ENCODE measurements at places on chromosomes 6 and 20.

DNA sequence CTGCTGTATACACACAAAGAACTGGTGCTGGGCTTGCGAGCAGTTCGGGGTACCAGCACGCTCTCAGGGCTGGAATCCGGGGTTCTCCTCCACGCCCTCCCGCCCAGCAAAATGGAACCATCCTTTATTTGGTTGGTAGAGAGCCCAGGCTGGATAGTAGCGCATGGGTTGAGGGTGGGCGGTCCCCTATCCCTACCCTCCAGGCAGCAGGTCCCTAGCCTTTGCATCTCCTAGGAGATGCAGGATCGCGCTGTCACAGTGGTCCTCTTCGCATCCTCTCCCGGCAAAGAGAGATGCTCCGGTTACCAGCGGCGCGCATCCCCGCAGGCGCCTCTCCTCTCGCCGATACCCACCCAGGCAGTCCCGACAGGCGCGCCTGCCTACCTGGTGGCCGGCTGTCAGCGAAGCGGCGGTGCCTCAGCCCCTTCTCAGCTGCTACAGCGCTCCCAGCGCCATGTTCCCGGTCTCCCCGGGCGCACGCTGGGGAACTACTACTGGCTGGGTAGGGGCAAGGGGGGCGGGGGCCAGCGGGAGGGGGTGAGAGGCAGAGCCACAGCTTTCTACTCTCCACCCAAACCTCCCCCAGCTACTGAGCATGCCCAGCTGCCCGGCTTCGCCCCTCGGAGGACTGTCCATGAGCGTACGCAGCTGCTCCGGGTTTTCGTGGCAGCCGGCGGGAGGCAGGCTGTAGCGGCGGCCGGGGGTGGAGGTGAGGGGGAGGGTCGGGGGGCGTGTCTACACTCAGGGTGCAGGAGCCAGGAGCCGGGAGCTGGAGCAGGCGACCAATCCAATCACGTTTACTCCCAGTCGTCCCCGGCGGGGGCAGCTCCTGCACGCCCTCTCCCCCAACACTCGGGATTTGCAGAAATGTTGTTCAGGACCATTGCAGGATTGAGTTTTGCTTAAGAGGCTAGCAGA lies at the start of gene PAK5:
PAK5 (minus strand) TSS at position 699 of the 918 bp plus-strand sequence. CDS start 194,748 bp downstream, outside the sequence.
- no peak for DNase-seq

- no peak for DNase-seq
Observed at GRCh38 chr20:51285684-51286083, 256.8 kb downstream of the NFATC2 start.

DNA sequence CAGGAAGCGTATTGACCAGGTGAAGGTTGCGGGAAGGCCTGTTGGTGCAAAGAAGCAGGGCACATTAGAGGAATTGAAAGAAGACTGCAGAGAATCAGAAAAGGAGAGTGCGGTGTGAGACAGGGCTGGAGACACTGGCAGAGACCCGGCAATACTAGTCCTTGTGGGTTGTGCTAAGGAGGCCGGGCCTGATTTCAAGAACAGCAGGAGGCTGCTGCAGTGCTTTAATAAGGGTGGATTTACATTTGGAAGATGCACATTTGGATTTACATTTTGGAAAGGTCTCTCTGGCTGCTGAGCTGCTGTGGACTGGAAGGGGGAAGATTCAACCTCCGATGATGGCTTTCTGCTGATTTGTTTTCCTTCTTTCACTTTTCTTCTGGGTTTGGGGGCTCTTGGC lies 167.8 kb downstream of the SLC24A3 start:
- DNase-seq = no peak

DNA sequence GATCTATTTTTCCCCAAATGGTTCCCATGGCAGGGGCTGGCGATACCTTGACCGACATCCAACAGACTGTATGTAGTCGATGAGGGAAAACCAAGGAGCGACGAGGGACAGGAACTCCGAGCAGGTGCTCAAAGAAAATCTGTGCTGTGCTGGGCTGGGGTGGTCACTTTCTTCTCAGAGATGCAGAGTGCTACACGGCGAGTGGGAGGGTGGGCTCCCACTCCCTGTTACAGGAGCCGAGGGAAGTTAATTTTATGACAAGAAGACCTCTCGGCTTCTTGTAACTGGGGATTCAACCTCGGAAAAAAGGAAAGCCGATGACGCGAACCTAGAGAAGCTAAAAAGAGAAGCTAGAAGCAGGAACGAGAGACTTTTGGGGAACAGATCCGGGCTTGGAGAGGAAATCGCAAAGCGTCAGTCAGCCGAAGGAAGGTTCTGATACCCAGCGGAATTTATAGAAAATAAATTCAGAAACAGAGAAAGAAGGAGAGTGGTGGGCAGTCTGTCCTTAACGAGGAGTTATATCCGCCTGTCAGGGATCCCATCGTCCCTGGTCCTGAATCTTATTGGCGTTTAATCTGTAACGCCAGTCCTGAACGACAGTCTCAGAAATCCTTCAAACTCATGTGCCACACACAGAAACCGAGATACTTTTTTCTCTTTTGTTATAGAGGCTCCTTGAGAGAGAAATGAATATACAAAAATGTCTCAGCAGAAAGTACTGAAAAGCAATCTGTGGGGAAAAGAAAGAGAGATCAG lies 84.6 kb upstream of the ZNF322 start:
- DNase-seq = no peak

DNA sequence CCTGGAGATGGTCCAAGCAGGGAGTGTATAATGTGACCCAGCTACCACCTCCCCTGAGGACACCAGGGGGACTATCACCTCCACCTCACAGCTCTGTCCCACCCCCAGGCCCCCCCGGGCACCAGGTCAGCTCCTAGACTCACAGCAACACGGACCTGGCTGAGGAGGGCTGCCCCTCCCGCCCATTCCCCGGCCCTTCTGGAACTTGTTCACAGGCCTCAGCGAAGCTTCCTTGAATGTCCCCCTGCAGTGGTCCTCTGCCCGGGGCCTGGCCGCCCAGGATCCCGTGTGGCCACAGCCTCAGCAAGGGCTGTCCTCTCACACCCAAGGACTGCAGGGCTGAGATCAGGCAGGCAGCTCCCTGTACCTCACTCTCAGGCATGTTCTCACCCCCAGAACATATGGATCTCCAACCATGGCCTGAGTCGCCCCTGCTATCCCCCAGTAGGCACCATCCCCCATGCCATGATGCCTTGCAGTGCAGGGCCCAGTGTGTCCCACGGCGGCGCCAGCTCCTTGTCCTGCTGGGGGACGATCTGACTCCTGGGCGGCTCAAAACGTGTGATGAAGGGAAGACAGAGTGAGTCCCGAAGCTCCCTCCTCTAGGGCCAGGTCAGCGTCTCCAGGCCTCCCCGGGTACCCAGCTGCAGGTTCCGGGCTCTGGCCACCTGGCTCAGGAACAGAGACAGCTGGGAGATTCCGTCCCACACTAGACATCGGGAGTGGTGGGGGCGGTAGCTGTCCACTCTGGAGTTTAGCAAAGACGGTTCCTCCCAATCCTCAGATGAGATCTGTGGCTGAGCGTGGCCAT lies 158.4 kb downstream of the TAF4 start:
- no peak for DNase-seq

DNA sequence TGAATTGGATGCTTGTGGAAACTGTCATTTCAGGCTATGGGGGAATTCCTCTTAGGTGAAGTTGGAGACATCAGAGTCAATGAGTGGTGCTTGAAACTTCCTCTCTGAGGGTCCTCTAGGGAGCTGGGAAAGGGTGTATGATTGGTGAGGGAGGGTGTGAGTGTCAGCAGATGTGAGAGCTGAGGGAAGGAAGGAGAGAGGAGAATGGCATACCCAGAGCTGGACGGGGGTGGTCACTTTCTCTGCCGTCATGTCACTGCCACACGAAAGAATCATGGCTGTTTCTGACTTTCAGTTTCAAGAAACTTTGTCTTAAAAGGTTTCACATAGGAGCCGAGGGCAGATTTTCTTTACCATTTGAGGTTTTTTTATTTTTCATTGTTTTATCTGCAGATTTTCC lies 50.3 kb downstream of the DEK start:
- DNase-seq = no peak

DNA sequence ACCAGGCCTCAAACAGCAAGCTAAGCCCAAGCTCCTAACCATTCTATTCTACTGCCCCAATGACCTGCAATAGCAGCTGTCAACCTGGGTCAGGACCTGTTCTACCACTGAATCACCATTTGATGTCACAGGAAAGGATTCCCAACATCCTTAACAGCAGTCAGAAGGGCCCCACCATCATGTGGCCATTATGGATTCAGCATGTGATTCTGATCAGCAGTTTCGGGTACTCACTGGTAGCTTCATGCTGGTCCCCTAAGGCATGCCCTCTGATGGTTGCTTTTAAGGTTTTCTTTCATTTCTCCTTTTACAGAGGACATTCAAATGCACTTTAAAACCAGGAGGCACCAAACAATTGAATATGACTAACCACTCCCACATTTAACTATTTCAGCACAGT lies 37.3 kb upstream of the MAP7 start:
- no peak for DNase-seq

DNA sequence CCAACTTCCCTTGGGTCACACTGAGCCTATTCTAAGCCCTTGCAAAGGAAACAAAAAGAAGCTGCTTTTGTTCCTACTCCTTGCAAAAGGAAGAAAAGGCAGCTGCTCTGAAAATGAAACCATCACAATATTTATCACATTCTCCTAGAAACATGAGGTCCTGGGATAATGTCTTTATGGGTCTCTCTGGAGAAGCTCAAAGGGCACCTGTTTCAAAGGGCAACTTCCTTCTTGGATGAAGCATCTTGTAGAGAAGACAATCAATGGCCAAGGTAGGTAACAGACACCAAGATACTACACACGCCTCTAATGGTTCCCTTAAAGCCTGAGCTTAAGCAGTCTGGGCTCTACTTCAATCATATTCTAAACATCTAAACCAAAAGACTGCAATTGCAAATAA lies 10.4 kb downstream of the ELOVL5 start:
- DNase-seq = no peak

- no peak for DNase-seq
Observed at GRCh38 chr6:87763901-87764300, 61.9 kb upstream of the AKIRIN2 start.

GRCh38 chr6:41984623-41985022 lies 43.0 kb upstream of the CCND3 start:
- DNase-seq = no peak
